ENCODE measurements at places on chromosomes 2 and 18.

- no peak for DNase-seq
- no peaks in the 10 kb centered on the region for H3K36me3 ChIP-seq
- H3K27me3 ChIP-seq, result peaks cover 8% of the 10 kb centered on the region
- peak overlapping the region; percentile 20 for H3K27ac ChIP-seq
Observed at GRCh38 chr2:26462511-26463243, 15.2 kb downstream of the OTOF start.

DNA sequence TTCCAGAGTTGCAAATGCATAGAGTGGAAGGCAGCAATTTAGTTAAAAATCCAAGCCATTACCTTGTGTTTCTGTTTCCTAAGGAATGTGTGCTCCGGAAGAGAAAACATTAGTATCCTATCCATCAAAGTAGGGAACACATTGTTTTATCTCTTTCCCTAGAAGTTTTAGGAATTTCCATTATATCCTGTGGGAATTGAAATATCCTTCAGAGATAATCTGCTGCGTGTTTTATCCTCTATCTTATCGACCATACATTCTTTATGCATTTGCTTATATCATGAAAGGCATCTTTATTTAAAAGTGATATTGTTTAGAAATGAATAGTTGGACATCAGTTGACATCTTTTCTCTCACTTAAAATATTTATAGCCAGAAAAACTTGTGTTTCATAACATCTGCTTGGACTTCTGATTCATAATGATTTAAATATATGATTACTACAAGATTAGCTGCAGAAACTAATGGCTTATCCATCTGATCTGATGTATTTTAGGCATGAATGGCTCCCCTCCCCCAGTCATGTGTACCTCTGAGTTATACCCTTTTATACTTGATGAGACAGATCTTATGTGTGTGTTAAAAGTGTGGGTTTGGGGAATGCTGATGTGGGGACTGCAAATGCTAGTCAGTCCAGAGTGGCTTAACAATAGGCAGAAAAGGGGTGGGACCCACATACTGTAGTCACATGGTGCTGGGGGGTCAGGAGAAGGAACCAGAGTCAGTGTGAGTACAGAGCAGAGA is 136.2 kb upstream of the ARHGAP28 start:
- no peak overlapping the region for H3K4me3 ChIP-seq
- DNase-seq, result no peak
- peaks cover 20% of the 10 kb centered on the region for H3K4me1 ChIP-seq
- peaks cover 1% of the 10 kb centered on the region for H3K36me3 ChIP-seq
- no peak overlapping the region for H3K27ac ChIP-seq

- DNase-seq, result no peak
- H3K27me3 ChIP-seq, result no peaks in the 10 kb centered on the region
- H3K4me1 ChIP-seq, result peaks cover 17% of the 10 kb centered on the region
- no peak overlapping the region for H3K27ac ChIP-seq
- no peak overlapping the region for H3K4me3 ChIP-seq
- peaks cover 26% of the 10 kb centered on the region for H3K36me3 ChIP-seq
Observed at GRCh38 chr2:75705921-75706320, 4.8 kb downstream of the GCFC2 start.

- H3K4me3 ChIP-seq, result no peak overlapping the region
- peaks cover 13% of the 10 kb centered on the region for H3K27me3 ChIP-seq
- no peak for DNase-seq
- H3K4me1 ChIP-seq, result no peaks in the 10 kb centered on the region
- H3K27ac ChIP-seq, result no peak overlapping the region
- H3K36me3 ChIP-seq, result peaks cover 38% of the 10 kb centered on the region
Observed at GRCh38 chr2:171837736-171838135, 56.3 kb downstream of the SLC25A12 start.

DNA sequence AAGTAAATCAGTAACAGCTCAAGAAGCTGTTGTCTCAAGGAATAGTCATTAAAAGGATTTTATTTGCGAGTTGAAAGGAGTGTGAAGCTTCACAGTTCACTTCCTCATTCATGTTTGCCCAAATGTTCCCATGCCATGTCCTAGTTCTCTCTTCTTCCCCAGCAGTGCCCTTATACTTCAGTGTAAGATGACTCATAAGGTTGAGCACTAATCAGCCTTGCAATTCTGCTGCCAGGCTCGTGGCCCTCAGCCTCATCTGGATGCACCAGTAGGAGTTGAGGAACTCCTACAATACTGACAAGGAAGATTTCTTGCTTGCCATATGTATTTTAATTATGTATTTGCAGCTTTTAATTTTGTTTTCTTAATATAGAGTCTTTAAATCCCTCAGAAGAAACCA is 1980.4 kb downstream of the SUCLG1 start:
- H3K27ac ChIP-seq, result no peak overlapping the region
- H3K27me3 ChIP-seq, result no peaks in the 10 kb centered on the region
- no peak overlapping the region for H3K4me3 ChIP-seq
- no peaks in the 10 kb centered on the region for H3K36me3 ChIP-seq
- no peak for DNase-seq

DNA sequence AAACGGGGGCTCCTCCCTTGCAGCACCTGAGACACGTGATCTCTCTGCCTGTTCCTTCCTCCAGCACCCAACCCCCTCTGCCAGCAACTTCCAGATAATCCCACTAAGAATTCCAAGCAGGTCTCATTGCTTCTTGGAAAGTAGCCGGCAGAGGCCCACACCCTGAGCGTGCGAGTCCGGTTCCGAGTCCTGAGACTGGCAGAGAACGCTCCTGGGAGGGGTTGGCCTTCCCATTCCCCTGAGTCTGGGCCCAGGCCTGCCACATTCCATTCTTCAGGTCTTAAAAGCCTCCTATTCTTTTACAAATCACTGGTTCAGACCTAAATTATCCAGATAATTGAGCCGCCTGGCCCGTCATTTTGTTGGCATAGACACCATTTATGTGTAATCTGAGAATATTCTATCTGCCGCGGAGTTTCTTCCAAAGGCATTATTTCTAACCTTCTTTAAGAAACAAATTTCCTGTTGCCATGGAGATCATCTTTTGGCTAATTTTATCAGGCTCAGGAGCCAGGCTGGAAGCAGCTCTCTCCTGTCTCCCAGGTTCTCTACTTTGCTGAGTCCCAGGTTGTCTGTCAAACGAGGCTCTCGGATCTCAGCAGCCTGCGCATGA is 165.4 kb downstream of the MYCN start:
- no peaks in the 10 kb centered on the region for H3K36me3 ChIP-seq
- peak overlapping the region; percentile 25 for H3K4me3 ChIP-seq
- H3K4me1 ChIP-seq, result peaks cover 36% of the 10 kb centered on the region
- DNase-seq, result no peak
- peak overlapping the region; percentile 84 for H3K27ac ChIP-seq

- peaks cover 22% of the 10 kb centered on the region for H3K4me1 ChIP-seq
- peak overlapping the region; percentile 52 for H3K27ac ChIP-seq
- no peak overlapping the region for H3K4me3 ChIP-seq
- no peak for DNase-seq
- H3K36me3 ChIP-seq, result peaks cover 18% of the 10 kb centered on the region
- no peaks in the 10 kb centered on the region for H3K27me3 ChIP-seq
Observed at GRCh38 chr2:152497481-152498052, 162.6 kb downstream of the FMNL2 start.

- no peaks in the 10 kb centered on the region for H3K36me3 ChIP-seq
- H3K4me3 ChIP-seq, result no peak overlapping the region
- DNase-seq, result no peak
- H3K27ac ChIP-seq, result no peak overlapping the region
Observed at GRCh38 chr2:108906403-108907077, 82.5 kb downstream of the EDAR start.

GRCh38 chr18:48428475-48429177 is 19.4 kb upstream of the ZBTB7C start:
- no peak for DNase-seq
- no peak overlapping the region for H3K27ac ChIP-seq
- H3K4me1 ChIP-seq, result no peaks in the 10 kb centered on the region
- no peak overlapping the region for H3K4me3 ChIP-seq
- H3K27me3 ChIP-seq, result peaks cover 57% of the 10 kb centered on the region
- H3K36me3 ChIP-seq, result no peaks in the 10 kb centered on the region

DNA sequence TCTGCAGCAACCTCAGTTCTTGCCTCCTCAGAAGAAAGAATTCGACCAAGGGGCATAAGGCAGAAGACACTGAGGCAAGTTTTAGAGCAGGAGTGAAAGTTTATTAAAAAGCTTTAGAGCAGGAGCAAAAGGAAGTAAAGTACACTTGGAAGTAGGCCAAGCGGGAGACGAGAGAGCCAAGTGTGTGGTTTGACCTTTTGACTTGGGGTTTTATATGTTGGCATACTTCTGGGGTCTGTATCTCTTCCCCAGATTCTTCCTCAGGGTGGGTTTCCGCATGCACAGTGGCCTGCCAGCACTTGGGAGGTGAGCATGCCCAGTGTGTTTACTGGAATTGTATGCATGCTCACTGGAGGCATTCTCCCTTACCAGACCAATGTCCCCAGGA is 59.3 kb upstream of the ANKRD44 start:
- H3K27ac ChIP-seq, result no peak overlapping the region
- no peak for DNase-seq
- no peak overlapping the region for H3K4me3 ChIP-seq
- no peaks in the 10 kb centered on the region for H3K27me3 ChIP-seq

GRCh38 chr18:62071071-62071470 is 115.8 kb downstream of the PIGN start:
- H3K4me3 ChIP-seq, result no peak overlapping the region
- no peak for DNase-seq
- H3K36me3 ChIP-seq, result no peaks in the 10 kb centered on the region
- H3K4me1 ChIP-seq, result no peaks in the 10 kb centered on the region

GRCh38 chr2:64853306-64853705 is 135.9 kb upstream of the SLC1A4 start:
- no peak overlapping the region for H3K27ac ChIP-seq
- H3K4me3 ChIP-seq, result no peak overlapping the region
- no peak for DNase-seq
- peaks cover 6% of the 10 kb centered on the region for H3K4me1 ChIP-seq
- H3K36me3 ChIP-seq, result no peaks in the 10 kb centered on the region
- H3K27me3 ChIP-seq, result peaks cover 10% of the 10 kb centered on the region

DNA sequence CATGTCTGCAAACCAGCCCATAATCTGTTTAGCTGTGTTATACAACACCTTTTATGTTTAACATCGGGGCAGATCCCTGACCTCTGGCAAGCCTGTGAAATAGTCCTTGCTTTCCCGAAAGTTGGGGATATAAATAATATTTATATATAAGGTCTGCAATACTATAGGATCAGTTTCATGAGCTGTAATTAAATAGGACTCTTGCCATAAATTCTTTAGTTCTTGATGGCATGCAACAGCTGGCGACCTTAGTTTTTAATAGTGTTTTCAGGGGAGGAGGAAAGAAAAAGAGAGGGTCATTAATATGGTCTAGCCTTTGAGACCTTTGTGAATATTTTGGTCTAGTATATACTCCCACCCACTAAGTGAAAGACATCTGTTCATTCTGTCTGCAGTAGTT is 166.5 kb downstream of the MTX2 start:
- H3K27ac ChIP-seq, result no peak overlapping the region
- H3K4me3 ChIP-seq, result no peak overlapping the region
- DNase-seq, result no peak
- no peaks in the 10 kb centered on the region for H3K36me3 ChIP-seq

GRCh38 chr2:20642055-20642971 is 8.6 kb downstream of the HS1BP3 start:
- H3K4me1 ChIP-seq, result no peaks in the 10 kb centered on the region
- H3K27me3 ChIP-seq, result no peaks in the 10 kb centered on the region
- DNase-seq, result peak; percentile 75
- H3K4me3 ChIP-seq, result no peak overlapping the region
- H3K27ac ChIP-seq, result no peak overlapping the region
- H3K36me3 ChIP-seq, result peaks cover 11% of the 10 kb centered on the region

- no peaks in the 10 kb centered on the region for H3K36me3 ChIP-seq
- peaks cover 5% of the 10 kb centered on the region for H3K27me3 ChIP-seq
- DNase-seq, result no peak
- H3K27ac ChIP-seq, result no peak overlapping the region
- H3K4me1 ChIP-seq, result no peaks in the 10 kb centered on the region
Observed at GRCh38 chr2:2777213-2777612, 446.1 kb upstream of the MYT1L start.

GRCh38 chr2:13607139-13607538 is 890.4 kb downstream of the TRIB2 start:
- H3K4me1 ChIP-seq, result no peaks in the 10 kb centered on the region
- no peaks in the 10 kb centered on the region for H3K36me3 ChIP-seq
- H3K27ac ChIP-seq, result no peak overlapping the region
- H3K4me3 ChIP-seq, result no peak overlapping the region
- no peak for DNase-seq

- peak overlapping the region; percentile 1 for H3K27ac ChIP-seq
- no peak overlapping the region for H3K4me3 ChIP-seq
- H3K4me1 ChIP-seq, result peaks cover 45% of the 10 kb centered on the region
- no peaks in the 10 kb centered on the region for H3K27me3 ChIP-seq
Observed at GRCh38 chr2:235506997-235507615, 13.3 kb downstream of the AGAP1 start.

GRCh38 chr2:99695944-99696253 is 206.1 kb upstream of the REV1 start:
- no peak overlapping the region for H3K27ac ChIP-seq
- peaks cover 3% of the 10 kb centered on the region for H3K4me1 ChIP-seq
- H3K27me3 ChIP-seq, result peaks cover 6% of the 10 kb centered on the region
- no peak for DNase-seq
- H3K4me3 ChIP-seq, result no peak overlapping the region

DNA sequence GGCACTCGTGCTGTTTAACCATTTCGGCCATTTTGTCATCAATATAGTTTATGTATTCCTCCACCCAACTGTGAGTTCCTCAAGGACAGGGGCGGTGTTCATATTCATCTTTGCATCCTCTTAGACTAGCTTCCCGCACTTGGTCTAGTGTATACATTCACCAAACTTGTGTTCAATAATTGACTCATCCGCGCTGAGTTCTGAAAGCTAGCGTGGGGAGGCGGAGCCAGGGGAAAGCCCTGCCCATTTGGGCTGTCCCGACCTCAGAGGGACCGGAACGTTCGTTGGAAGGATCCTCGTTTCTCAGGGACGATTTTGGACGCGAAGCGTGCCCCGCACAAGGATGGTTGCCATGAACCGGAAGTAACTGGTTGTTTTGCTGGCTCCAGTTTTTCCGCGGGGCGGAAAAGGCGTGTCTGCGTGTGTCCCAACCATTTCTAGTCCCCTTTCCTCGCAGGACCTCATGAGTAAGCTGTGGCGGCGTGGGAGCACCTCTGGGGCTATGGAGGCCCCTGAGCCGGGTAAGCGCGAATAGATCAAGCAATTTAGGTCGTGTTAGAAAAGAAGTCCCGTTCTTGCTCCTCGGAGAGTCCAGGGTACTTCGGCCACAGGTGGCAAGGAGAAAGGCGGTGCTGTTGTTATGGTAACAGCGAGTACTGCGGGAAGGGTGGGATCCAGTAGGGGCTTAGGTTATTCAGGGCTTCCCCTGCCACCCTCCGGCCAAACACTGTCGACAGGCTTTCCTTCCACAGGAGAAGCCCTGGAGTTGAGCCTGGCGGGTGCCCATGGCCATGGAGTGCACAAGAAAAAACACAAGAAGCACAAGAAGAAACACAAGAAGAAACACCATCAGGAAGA is at the start of gene INO80B:
INO80B (plus strand) TSS at position 434 of the 858 bp plus-strand sequence; CDS start at position 464, 30 bp downstream.
- DNase-seq, result peak; percentile 93
- no peaks in the 10 kb centered on the region for H3K36me3 ChIP-seq
- peak within 1 kb of the TSS; percentile 89 for H3K4me3 ChIP-seq
- H3K27me3 ChIP-seq, result peaks cover 4% of the 10 kb centered on the region
- peaks cover 33% of the 10 kb centered on the region for H3K4me1 ChIP-seq
- peak within 1 kb of the TSS; percentile 96 for H3K27ac ChIP-seq

Measured in progenitor cell of endocrine pancreas (in vitro differentiated cells).